Chondrocyte (in vitro differentiated cells): ENCODE measurements at places on chromosomes 5 and 9.

- no peak for DNase-seq
Observed at GRCh38 chr9:123232332-123232731, 36.1 kb downstream of the STRBP start.

- DNase-seq, result no peak
Observed at GRCh38 chr5:65811885-65812284, 89.9 kb downstream of the NLN start.

DNA sequence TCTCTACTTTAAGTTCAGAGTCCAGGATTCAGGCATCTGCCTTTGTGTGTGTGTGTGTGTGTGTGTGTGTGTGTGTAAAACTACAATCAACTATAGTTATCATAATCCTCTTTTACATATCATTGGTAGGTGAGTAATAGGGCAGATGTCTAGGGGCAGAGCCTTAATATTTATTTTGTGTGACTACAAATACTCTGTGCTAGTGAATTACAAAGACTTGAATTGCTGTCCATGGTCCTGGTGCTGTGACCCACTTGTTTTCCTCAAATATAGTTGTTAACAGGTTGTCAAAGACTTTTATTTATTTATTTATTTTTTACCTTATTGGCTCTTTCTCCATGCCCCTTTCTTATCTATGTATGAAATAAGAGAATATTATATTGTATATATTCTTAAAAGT is 196.8 kb downstream of the ANXA1 start:
- DNase-seq, result no peak

DNA sequence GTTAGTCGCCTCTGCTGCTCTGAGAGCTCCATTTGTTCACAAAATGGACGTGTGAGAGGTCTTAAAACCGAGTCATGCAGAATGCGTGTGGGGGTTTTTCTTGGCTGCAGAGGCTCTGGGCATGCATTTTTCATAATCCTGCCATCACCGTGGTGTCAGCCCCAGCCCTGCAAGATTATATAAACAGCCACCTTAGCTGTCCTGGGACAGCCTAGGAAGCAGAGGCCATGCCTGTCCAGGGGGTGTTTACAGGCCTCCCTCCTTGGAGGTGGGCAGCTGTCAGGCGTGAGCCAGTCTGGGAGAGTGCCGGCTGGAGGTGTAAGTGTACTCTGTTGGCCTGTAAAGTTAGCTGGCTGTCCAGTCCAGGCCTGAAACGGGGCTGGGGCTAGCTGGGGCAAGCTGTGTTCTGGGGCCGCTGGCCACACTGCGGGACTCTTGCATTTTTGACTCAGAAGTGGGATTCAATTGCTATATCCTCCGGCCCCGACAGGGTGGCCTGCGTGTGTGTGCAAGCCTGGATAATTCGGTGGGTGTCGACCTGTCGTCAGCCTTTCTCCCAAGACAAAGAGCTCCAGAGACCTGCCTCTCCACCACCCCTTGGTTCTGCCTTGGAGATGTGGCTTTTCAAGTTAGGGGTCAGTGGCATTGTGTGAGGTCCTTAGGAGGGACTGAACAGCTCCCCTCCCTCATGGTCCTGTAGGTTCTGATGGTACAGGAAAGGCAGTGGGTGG is 2.4 kb downstream of the WNK2 start:
- no peak for DNase-seq

GRCh38 chr9:13734601-13735000 is 455.1 kb upstream of the MPDZ start:
- DNase-seq, result no peak

- peak; percentile 48 for DNase-seq
Observed at GRCh38 chr5:179408611-179409010, 63.4 kb upstream of the ADAMTS2 start.

GRCh38 chr9:96108691-96109380 is 193.1 kb downstream of the HSD17B3 start:
- no peak for DNase-seq

DNA sequence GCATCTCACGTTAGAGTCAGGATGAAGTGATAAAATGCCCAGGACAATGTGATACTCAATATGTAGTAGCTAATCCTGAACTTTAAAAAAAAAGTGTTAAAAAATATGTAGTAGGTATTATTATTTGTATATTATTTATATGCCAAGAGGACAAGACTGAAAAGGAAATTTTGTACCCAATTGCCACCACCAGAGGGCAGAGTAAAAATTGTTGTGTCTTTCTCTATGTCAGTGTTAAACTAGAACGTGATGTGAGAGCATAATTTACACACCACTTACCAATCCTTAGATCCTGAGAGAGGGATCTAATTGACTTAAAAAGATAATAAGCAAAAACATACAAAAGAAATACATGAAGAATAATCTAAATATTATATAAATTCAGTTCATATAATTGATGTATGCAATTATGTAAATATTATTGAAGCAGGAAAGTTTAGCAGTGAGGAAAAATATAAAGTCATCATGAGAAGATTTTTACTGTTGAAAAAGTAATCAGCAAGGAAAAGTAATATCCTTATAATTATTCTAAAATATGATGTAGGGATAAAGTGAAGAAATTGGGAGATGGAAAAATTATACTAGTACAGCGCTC is 288.9 kb downstream of the RAB3C start:
- DNase-seq, result no peak

- DNase-seq, result no peak
Observed at GRCh38 chr5:5144441-5144840, 4.3 kb downstream of the ADAMTS16 start.

GRCh38 chr5:1833264-1834021 is 32.2 kb downstream of the NDUFS6 start:
- DNase-seq, result peak; percentile 57

- DNase-seq, result no peak
Observed at GRCh38 chr5:87359106-87359505, 53.6 kb downstream of the CCNH start.

DNA sequence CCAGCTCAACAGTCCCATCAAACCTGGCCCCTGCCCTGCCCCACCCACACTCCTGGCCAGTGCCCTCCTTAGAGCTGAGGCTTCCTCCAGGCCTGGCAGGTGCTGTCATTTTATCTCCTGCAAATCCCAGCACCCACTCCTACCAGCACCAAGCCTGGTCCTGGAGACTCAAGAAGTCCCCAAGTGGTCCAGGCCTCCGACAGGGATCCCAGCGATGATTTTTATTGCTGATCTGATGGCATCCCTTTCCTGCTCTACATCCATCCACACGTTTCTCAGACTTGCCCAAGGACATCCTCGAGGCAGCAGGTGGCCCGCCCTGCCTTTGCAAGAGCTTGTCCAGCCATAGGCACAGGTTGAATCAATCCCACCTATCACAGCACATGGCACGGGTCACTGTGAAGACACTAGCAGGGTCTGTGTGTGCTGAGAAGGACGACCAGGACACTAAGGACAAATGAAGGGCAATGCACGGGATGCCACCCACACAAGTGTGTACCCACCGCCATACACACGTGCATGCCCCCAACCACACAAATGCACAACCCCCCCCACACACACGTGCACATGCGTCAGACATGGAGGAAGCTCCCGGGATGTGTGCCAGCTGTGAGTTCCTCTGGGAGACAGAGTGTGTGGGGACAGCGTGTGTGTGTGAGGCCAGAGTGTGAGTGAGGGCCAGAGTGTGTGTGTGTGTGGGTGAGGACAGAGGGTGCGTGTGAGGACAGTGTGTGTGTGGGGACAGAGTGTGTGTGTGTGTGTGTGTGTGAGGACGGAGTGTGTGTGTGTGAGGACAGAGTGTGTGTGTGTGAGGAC is 62.4 kb upstream of the UBAC1 start:
- DNase-seq, result no peak

- DNase-seq, result no peak
Observed at GRCh38 chr5:113124265-113124664, 147.7 kb downstream of the DCP2 start.

GRCh38 chr5:149419859-149420544 is 40.9 kb upstream of the IL17B start:
- DNase-seq, result no peak

DNA sequence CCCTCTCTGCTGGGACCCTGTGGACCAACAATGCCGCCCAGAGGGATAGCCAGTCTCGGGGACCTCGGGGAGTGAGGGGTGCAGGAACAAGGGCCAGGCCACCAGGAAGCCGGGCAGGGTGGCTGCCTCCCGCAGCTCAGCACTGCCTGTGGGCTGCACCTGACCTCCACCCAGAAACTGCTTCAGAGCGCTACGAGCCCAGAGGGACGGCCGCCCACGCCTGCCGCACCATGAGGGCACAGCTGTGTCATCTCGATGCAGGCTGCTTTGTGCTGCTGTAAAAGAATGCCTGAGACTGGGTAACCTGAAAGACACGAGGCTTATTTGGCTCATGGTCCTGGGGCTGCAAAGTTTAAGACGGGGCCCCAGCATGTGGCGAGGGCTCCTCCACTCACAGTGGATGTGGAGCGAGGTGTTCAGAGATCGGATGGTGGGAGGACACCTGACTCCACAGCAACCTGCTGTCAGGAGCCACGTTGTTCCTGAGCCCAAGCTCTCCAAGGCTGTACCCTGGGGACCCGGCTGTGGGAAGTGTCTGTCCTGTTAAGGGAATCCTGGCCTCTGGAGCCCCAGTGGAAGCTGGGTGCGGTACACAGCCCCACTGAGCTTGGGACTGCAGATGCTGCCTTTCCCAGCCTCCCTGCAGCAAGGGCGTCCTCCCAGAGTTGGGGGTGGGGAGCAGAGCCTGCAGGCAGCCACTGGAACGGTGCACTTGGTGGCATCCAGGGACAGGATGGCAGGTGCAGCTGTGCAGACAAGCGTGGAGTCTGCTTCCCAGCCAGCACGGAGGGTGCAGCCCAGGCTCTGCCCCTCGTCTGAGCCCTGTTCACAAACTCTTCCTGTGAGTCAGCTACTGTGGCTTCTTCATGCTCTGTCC is 11.8 kb upstream of the ZDHHC11 start:
- no peak for DNase-seq

DNA sequence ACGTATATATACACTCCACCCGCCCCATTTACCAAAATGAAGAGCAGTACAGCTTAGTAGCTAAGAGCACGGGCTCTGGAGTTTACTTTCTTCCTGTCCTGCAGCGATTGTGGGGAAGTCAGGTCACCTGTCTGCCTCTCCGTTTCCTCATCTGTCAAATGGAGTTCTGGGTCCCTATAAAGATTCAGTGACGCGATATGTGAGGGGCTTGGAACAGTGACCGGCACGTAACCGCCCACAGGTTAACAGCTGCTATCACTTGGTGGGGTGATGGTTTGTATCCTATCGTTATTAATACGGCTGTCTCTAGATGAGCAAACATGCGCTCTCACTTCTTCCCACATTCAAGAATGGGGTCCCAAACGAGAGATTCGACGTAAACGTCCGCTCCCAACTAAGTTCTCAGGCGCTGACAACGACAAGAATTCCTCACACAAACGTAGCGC is 426 bp downstream of the FAM114A2 start:
- no peak for DNase-seq

- DNase-seq, result no peak
Observed at GRCh38 chr9:35611230-35611797, 6.3 kb downstream of the TESK1 start.

GRCh38 chr9:134644725-134645606 is 3.4 kb downstream of the COL5A1 start:
- DNase-seq, result no peak

- DNase-seq, result no peak
Observed at GRCh38 chr9:134502809-134503211, 138.8 kb upstream of the COL5A1 start.

- peak; percentile 95 for DNase-seq
Observed at GRCh38 chr5:59893429-59894227, at the start of gene PDE4D. Gene PDE4D (minus strand): TSS chr5:59893726.

GRCh38 chr5:132896685-132897084 is 23.2 kb downstream of the LEAP2 start:
- DNase-seq, result no peak

- DNase-seq, result no peak
Observed at GRCh38 chr5:159947708-159948358, 31.6 kb downstream of the ADRA1B start.

DNA sequence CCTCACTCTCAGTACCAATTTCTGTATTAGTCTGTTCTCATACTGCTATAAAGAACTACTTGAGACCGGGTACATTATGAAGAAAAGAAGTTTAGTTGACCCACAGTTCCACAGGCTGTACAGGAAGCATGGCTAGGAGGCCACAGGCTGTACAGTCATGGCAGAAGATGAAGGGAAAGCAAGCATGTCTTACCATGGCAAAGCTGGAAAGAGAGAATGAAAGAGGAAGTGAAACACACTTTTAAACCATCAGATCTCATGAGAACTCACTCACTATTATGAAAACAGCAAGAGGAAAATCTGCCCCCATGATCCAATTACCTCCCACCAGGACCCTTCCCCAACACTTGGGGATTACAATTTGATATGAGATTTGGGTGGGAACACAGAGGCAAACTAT is 698.8 kb downstream of the CDH9 start:
- DNase-seq, result no peak

DNA sequence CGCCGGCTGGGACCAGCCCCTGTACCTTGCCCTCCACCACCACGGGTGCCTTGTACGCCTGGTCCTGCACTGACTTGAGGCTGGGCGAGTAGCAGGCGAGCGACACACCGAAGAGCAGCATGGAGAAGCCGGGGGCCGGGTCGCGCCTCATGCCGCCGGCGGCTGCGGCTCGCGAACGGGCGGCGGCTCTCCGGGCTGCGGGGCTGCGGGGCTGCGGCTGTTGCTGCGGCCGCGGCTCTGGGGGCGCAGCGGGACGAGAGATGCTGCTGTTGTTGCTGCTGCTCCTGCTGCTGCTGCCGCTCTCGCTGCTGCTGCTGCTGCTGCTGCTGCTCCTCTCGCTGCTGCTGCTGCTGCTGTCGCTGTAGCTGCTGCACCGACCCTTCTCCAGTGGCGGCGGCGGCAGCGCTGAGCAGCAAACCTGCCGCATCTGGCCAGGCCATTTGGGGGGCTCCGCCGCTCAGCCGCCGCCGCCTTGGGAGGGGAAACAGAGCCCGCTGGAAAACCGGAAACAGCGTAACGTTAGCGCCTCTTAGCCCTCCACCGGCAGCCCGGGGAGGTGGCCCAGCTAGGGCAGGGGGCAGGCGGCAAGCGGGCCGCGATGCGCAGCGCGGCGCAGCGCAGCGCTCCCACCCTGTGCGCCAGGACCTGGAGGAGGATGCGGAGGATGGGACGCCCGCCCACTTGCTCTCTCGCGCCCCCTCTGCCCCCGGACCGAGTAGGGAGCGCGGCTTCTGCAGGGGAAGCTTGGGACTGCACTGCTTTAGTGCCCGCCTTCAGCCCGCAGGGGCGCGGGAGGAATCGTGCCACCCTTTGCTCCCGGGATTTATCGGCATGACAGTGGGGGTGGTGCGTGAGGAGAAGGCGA is at the start of gene NRG2:
TSS of gene NRG2 (minus strand) at position 657 of the 865 bp plus-strand sequence.
- DNase-seq, result no peak

DNA sequence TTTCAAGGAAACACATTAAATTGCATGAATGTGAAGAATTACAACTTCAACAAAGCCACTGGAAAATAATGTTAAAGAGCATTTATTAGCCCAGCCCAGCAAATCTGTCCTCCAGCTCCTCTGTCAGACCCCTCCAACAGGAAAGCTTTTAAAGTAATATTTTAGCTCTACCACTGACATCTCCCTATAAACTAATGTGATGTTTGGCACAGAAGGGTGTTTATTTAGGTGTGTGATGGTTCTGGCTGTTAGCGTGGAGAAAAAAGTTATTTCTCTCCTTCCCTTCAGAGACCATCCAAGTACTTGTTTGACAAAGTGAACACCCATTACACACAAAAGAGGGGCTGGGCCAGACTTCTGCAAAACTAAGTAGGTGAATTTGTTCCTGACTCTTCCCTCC is 111.9 kb upstream of the TARS1 start:
- no peak for DNase-seq

- no peak for DNase-seq
Observed at GRCh38 chr9:98795970-98796363, 388 bp downstream of the ANKS6 start.
